Esophagus muscularis mucosa (tissue), 4 donors: ENCODE measurements at places on chromosomes 1 and 21. TPM values are rescaled to one million over a fixed set of nuclear protein-coding genes. Genes with fewer than 3 reads are reported as not detected.
A peak's percentile ranks its signal among the peaks of the same experiment; 100 is the strongest.

DNA sequence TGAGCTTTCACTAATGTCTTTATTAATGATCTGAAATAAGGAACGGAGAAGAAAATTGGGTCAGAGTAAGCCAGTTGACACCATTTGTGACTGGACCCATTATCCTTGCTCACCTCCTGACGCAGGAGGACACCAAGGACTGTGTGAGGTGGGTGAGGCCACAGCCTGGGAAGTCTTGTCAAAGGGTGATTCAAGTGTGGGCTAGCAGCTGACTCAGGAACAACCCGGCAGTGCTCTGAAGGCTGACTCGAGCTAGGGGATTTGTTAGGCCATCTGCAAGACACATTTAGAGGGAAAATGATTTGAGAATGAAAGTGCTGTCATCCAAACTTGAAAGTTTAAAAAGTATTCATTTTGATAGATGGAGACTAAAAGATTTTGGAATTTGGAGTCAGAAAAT, 21.2 kb downstream of the PRRX1 start:
- no peaks in the 10 kb centered on the region for H3K27me3 ChIP-seq
- no peaks in the 10 kb centered on the region for H3K36me3 ChIP-seq
- no peak overlapping the region for H3K4me3 ChIP-seq

C1orf210 gene
- total RNA-seq = not detected

AMY1B gene
- total RNA-seq = not detected

- no peaks in the 10 kb centered on the region for H3K27me3 ChIP-seq
- no peak overlapping the region for H3K4me3 ChIP-seq
- peaks cover 36% of the 10 kb centered on the region for H3K4me1 ChIP-seq
- no peaks in the 10 kb centered on the region for H3K36me3 ChIP-seq
- peak overlapping the region; percentile 29 for H3K27ac ChIP-seq
- DNase-seq = peak; percentile 91
Measured at GRCh38 chr1:64039390-64039926, 164.0 kb upstream of the UBE2U start.

- peaks cover 69% of the 10 kb centered on the region for H3K4me1 ChIP-seq
- DNase-seq = no peak
- H3K27ac ChIP-seq = peak overlapping the region; percentile 68
- no peaks in the 10 kb centered on the region for H3K27me3 ChIP-seq
- no peaks in the 10 kb centered on the region for H3K36me3 ChIP-seq
Measured at GRCh38 chr1:115755456-115756370, 12.8 kb downstream of the CASQ2 start.

- DNase-seq = no peak
- no peaks in the 10 kb centered on the region for H3K4me1 ChIP-seq
- no peak overlapping the region for H3K4me3 ChIP-seq
- no peak overlapping the region for H3K27ac ChIP-seq
- no peaks in the 10 kb centered on the region for H3K36me3 ChIP-seq
Measured at GRCh38 chr1:212133319-212133718, 97.8 kb downstream of the DTL start.

- H3K36me3 ChIP-seq = no peaks in the 10 kb centered on the region
- no peak overlapping the region for H3K27ac ChIP-seq
- no peak overlapping the region for H3K4me3 ChIP-seq
- DNase-seq = no peak
Measured at GRCh38 chr1:99139876-99140275, 124.4 kb upstream of the PLPPR4 start.

IRF6 gene
- 1.2 TPM for total RNA-seq

GRCh38 chr21:42539931-42540343, 26.3 kb downstream of the SLC37A1 start:
- no peak for DNase-seq
- no peak overlapping the region for H3K4me3 ChIP-seq
- no peaks in the 10 kb centered on the region for H3K27me3 ChIP-seq
- H3K36me3 ChIP-seq = peaks cover 66% of the 10 kb centered on the region
- no peak overlapping the region for H3K27ac ChIP-seq
- H3K4me1 ChIP-seq = peaks cover 8% of the 10 kb centered on the region

DNA sequence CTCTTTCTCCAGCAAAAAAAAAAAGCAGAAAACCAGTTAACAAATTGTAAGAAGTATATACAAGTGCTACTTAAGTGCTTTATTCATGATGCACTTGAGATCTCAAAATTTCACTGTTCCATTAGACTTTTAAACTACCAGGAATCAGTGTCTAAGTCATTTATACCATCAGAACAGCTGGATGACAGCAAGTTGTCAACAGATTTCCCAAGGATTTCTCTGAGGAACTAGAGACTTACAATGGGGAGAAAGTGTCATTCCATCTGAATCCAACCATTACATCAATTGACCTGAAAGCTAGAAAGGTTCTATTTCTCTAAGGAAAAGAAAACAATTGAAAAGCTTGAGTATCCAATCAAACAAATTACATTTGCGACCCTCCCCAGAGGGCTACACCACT, 43.8 kb downstream of the USH2A start:
- no peak overlapping the region for H3K27ac ChIP-seq
- DNase-seq = no peak
- H3K4me3 ChIP-seq = no peak overlapping the region
- no peaks in the 10 kb centered on the region for H3K27me3 ChIP-seq
- no peaks in the 10 kb centered on the region for H3K36me3 ChIP-seq

UTS2 gene
- not detected for total RNA-seq

DNA sequence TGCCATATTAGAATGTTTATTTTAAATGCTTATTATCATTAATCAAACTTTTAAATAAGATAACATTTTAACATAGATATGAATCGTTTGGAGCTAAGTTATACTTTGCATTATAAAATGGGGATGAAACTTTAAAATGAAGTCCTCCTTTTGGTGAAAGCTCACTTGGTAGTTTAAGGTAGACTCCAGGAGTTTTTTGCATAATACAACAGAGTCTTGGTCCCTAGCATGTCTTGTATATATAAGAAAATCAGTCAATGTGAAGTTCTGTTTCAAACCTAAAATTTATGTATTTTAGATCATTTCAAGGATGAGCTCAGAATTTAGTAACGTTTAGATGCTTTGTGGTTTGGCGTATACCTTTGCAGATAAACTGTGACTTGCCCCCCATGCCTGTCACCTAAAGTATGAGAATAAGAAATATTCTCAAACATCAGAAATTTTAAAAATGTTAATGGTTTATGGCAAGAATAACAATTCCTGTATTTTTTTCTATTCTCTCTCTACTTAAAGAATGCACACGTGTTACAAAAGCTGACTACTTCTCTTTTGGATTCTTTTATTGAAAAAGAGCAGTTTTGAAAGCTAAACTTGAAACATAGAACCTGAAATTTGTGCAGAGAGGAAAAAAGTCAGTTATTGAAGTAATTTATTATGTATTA, 3.8 kb downstream of the NFIA start:
- peaks cover 14% of the 10 kb centered on the region for H3K36me3 ChIP-seq
- DNase-seq = no peak
- H3K4me1 ChIP-seq = peaks cover 61% of the 10 kb centered on the region

DNA sequence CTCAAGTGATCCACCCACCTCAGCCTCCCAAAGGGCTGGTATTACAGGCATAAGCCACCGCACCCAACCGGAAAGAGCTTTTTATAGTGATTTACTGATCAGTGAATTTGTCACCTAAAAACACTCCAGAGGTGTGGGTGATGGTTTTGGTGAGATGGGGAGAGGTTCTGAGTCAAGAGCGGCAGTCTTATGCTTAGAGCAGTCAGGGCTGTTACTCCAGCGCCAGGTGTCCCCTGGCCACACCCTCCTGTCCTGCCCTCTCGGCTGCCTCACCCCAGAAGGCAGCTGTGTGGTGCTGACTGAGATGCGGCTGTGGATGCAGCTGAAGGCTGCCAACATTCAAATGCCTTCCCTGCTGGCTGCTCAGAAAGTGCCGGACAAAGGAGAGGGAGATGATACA, 94.5 kb upstream of the LPGAT1 start:
- no peaks in the 10 kb centered on the region for H3K27me3 ChIP-seq
- DNase-seq = no peak
- H3K4me1 ChIP-seq = peaks cover 8% of the 10 kb centered on the region
- H3K36me3 ChIP-seq = no peaks in the 10 kb centered on the region
- no peak overlapping the region for H3K4me3 ChIP-seq

DNA sequence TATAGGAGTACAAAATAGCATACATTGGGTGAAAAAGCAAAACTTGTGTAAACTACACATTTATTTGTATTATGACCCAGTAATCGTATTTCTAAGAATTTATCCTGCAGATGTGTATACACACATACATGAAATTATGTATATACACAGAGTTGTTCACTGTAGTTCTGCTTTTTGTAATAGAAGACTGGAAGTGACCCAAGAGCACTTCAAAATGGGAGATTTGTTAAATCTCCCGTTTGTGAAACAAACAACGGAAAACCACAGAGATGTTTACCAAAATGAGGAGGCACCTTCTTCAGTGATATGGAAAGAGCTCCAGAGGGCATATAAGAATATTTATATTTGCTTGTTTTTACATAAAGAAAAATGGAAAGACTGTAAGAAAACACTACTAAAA, 18.0 kb upstream of the MNDA start:
- H3K4me3 ChIP-seq = no peak overlapping the region
- H3K27ac ChIP-seq = no peak overlapping the region
- DNase-seq = no peak
- no peaks in the 10 kb centered on the region for H3K27me3 ChIP-seq
- no peaks in the 10 kb centered on the region for H3K4me1 ChIP-seq
- H3K36me3 ChIP-seq = no peaks in the 10 kb centered on the region

- H3K27me3 ChIP-seq = no peaks in the 10 kb centered on the region
- peaks cover 43% of the 10 kb centered on the region for H3K4me1 ChIP-seq
- H3K36me3 ChIP-seq = peaks cover 23% of the 10 kb centered on the region
- H3K4me3 ChIP-seq = peak overlapping the region; percentile 92
Measured at GRCh38 chr1:1406101-1406820, 832 bp downstream of the MRPL20 start.

LCE2C gene
- not detected for total RNA-seq

DNA sequence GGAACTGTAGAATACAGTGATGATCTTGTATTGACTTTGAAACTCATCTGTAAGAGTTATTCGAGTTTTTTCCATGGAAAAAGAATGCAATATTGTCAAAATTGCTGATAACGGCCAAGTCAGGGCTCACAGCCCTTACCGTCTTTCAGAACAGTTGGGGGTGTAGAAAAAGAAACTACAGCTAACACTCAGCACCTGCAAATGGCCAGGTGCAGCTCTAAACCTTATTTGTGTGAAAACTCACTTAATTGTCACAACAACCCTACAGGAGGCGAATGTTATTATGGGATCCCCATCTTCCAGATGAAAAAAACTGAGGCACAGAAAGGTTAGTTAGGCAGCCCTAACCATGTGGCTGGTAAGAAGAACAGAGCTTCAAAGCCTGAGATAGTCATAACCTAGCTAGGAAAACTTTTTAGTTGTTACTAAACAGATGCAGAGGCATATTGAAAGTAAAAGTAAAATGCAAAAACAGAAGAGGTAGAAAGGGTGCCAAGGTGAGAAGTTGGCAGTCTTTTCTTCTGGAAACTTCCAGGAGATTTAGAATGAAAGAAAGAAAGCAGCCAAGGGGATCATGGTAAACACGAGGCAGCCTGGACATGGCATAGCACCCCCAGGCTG, 76.4 kb downstream of the DSCAM start:
- H3K4me1 ChIP-seq = no peaks in the 10 kb centered on the region
- H3K27me3 ChIP-seq = peaks cover 13% of the 10 kb centered on the region
- H3K36me3 ChIP-seq = no peaks in the 10 kb centered on the region
- DNase-seq = peak; percentile 77

ROR1 gene
- total RNA-seq = 5.1 TPM
